Stimulated activated CD4-positive, alpha-beta T cell treated with anti-CD3 and anti-CD28 coated beads, Interleukin-1b, Interleukin-23, amount 100 ng/mL, for 1 hour (primary cell): ENCODE measurements at places on chromosomes 6 and 20.

DNA sequence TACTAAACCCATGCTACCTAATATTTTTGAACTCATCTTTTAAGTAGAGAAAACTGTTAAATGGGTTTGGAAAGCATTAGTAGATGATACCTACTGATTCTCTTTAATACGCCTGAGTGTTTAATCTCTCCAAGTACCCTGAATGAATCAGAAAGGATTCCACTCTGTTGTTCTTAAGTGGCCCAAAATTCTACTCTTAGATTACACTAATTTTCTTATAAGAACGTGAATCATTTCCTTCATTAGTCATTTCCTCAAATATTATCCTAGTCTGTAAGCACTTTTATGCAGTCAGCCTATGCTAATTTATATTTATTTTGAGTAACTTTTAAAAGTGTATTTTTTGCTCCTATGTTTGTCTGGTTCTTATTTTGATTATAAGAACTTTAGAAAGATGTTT, 380.0 kb downstream of the BTBD9 start:
- DNase-seq, result no peak

- no peak for DNase-seq
Observed at GRCh38 chr6:4973982-4974745, 29.7 kb downstream of the RPP40 start.

- no peak for DNase-seq
Observed at GRCh38 chr6:111291336-111292259, 191.4 kb downstream of the REV3L start.

GRCh38 chr6:102766963-102767362, 1373.5 kb downstream of the GRIK2 start:
- DNase-seq, result no peak

- no peak for DNase-seq
Observed at GRCh38 chr6:2132416-2132815, 113.0 kb downstream of the GMDS start.

DNA sequence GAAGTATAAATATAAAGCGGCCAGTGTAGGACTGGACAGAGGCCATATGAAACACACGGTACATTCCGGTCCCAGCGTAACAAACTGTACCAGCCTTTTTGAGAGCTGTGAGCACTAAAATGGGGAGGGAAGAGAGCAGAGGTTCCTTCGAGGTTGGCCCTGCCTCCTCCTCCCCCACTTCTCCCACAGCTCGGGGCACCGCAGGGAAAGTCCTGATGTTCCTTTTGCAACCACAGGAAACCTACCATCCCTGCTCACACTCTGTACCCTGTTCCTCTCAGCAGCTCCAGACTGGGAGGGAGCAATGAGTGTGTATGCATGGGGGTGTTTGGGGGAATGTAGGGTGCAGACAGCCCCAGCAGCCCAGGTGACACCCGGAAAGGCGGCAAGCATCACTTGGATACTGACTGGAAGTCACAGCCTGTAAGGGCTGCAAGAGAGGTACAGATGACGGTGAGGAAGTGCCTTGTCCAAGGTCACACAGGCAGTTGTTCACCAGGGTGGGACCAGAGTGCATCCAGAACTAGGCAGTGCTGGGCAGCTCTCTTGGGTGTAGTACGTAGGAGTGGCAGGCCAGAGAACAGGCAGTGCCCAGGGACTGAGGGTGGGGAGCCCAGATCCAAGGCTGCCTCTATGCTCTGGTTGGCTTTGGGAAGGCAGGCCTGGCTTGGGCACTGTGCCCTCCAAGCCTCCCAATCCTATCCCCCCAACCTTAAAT, 11.0 kb upstream of the ARMC12 start:
- no peak for DNase-seq

DNA sequence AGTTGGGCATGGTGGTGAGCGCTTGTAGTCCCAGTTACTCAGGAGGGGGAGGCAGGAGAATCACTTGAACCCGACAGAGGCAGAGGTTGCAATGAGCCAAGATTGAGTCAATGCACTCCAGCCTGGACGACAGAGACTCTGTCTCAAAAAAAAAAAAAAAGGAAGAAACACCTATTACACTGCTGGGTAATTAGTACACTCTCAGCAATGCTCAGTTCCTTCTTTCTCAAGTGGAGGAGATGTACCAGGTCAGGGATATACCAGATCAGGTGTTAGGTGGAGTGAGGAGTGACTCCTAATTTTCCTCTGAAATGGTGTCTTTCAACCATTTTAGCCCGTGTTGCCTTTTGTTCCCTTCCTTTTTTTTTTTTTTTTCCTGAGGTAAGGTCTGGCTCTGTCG, 30.0 kb upstream of the UBR2 start:
- DNase-seq, result no peak

DNA sequence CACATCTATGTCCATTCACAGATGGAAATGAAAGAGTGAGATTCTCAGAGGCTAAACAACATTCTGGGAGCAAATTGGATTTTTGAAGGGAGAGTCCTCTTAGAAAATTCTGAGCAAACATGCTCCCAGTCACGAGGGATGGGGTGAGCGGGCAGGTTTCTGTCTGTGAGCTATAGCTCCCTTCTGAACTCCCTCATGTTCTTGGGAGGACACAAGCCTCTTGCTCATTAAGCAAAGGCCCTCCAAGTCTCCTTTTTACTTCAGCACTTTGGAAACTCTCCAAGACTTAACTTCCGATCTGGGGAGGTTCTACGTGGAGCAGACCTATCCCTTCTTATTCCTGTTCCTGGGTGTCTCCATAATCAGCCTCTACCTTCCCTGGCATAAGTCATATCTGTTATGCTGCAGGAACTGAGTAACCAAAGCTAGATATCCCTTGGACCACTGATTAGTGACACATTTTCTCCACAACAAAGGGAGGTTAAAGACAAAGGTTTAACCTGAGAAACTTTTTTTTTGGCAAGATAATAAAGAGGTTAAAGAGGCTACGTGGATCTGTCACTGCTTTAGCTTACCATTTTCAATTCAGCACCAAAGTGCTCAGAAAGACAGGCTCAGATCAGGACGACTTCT, 33.0 kb upstream of the SMIM29 start:
- no peak for DNase-seq

DNA sequence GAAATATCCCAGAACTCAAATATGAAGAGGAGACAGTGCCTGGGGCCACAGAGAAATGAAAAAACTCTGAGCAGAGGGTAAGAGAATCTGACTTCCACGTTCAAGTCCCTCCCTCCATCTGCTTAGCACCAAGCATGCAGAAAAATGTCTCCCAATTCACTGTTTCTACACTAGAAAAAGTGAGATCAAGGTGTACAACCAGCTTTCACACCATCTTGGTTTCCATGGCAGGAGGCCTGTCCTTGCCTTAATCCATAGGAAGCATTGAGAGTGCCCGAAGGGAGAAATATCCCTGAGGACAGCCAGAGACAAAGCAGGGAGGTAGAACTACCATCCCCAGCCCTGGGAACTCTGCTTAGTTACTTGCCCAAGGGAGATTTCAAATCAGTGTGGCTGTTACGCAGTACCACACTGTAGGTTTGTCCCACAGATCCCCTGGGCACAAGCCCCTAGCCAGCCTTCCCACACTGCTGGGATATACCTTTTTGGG, 82.9 kb downstream of the SCML4 start:
- no peak for DNase-seq

- DNase-seq, result no peak
Observed at GRCh38 chr6:118679327-118679901, 28.0 kb upstream of the CEP85L start.

- DNase-seq, result no peak
Observed at GRCh38 chr6:166638573-166638964, 11.5 kb upstream of the RPS6KA2 start.

GRCh38 chr20:5489601-5490000, 172.8 kb upstream of the PROKR2 start:
- DNase-seq, result no peak

- DNase-seq, result no peak
Observed at GRCh38 chr20:50052550-50053361, 60.2 kb downstream of the UBE2V1 start.

- DNase-seq, result no peak
Observed at GRCh38 chr6:47144306-47144705, 102.2 kb upstream of the ADGRF1 start.

DNA sequence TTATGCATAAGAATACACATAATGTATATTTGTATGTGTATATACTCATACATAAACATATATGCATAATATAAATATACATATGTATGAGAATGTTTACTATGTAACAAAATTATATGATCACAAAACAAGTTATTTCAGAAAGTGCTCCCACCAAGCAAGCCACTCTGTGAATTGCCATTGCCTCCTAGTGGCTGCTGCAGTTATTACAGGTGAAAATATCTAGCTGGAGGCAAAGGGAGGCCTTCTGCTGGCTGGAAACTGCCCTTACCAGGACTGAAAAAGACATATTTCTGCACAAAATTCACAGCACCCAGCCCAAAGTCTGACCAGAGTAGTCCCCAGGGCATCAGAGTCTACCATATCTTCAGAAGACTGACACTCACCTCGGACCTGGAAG, 14.4 kb upstream of the ADAM33 start:
- DNase-seq, result no peak

DNA sequence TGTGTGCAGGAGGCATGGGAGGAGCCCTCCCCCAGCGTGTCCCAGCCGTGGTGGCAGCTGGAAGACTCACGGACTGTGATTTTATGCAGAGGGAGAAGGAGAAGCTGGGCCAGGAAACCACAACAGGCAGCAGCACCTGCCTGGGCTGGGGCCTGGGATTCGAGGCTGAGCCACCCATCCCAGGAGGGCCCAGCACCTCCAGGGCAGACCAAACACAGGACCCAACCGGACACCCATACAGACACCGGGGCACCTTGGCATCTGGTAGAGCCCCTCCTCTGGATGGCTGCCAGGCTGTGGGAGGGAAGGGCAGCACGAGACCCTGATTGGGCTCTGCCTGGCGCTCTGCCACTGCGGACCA, 41.7 kb upstream of the CHRNA4 start:
- DNase-seq, result no peak

DNA sequence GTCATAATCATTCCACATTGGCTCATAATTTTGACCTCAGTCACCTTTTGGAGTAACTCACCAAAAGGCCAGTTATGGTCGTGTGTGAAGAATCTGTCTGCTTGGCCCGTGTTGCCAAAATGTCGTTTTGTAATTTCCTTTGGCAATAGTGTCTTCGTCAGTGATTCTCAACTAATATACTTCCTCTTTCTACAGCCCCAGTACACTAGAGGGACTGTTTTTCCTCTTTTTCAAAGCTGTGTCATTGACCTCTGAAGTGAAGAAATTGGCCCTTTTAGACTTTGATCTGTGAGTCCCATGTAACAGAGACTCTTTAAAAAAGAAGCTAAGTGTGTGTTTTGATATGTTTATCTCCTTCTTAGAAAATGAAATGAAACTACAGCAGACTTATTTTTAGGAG, 5.2 kb downstream of the FOXO3 start:
- DNase-seq, result no peak

GRCh38 chr20:56875052-56875659, 246.1 kb downstream of the TFAP2C start:
- no peak for DNase-seq

- DNase-seq, result no peak
Observed at GRCh38 chr20:24989162-24989561, 3.4 kb downstream of the APMAP start.

- DNase-seq, result no peak
Observed at GRCh38 chr6:138011413-138011812, 95.8 kb downstream of the PERP start.

- DNase-seq, result no peak
Observed at GRCh38 chr20:7859356-7859802, 80.9 kb downstream of the HAO1 start.

DNA sequence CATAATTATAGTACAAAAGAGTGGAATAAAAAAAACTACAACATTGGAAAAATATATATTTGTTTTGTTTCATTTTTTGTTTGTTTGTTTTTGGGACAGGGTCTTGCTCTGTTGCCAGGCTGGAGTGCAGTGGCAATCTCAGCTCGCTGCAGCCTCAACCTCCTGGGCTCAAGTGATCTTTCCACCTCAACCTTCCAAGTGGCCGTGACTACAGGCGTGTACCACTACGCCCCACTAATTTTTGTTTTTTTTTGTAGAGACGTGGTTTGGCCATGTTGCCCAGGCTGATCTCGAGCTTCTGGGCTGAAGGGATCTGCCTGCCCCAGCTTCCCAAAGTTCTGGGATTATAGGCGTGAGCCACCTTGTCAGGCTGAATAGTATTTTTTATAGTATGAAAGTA, 41.4 kb upstream of the SH3BGRL2 start:
- DNase-seq, result no peak

GRCh38 chr6:5813625-5814027, 193.1 kb downstream of the NRN1 start:
- no peak for DNase-seq

- no peak for DNase-seq
Observed at GRCh38 chr20:11270566-11270965, 596.8 kb upstream of the JAG1 start.

GRCh38 chr6:45314146-45314545, 14.0 kb upstream of the RUNX2 start:
- no peak for DNase-seq

DNA sequence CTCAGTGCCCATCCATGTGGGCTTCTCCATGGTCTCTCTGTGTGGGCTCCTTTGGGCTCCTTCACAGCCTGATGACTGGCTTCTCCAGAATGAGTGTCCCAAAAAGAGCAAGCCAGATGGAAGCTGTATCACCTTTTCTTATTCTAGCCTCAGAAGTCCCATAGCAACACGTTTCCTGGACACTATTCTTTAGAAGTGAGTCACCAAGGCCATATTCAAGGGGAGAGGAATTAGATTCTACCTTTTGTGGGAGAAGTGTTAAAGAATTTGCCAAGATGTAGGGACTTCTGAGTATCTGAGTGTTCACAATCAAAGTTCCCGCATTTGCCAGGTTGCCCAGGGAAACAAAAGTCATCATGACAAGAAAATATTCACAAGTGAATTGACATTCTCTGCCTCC, 20.7 kb upstream of the TBC1D22B start:
- no peak for DNase-seq

DNA sequence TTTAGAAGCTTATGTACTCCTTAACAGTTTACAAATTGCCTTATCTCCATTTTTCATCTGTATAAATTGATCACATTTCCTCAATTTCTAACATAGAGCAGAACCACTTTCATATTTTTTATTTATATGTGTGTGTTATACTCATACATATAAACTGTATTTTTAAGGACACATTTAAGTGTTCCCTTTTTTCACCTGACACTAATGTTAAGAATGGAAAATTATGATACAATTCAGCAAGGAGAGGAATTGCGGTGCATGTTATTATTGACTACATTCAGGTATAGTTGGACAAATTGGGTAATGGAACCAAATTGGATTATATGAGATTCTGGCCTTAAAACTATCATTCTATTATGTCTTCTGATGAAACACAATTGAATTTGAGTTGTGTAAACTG, 479.1 kb upstream of the FLRT3 start:
- no peak for DNase-seq

- no peak for DNase-seq
Observed at GRCh38 chr6:114344246-114344970, 1.6 kb upstream of the HS3ST5 start.
